Cardiac fibroblast (primary cell): ENCODE measurements at places on chromosomes 2 and 18.

DNA sequence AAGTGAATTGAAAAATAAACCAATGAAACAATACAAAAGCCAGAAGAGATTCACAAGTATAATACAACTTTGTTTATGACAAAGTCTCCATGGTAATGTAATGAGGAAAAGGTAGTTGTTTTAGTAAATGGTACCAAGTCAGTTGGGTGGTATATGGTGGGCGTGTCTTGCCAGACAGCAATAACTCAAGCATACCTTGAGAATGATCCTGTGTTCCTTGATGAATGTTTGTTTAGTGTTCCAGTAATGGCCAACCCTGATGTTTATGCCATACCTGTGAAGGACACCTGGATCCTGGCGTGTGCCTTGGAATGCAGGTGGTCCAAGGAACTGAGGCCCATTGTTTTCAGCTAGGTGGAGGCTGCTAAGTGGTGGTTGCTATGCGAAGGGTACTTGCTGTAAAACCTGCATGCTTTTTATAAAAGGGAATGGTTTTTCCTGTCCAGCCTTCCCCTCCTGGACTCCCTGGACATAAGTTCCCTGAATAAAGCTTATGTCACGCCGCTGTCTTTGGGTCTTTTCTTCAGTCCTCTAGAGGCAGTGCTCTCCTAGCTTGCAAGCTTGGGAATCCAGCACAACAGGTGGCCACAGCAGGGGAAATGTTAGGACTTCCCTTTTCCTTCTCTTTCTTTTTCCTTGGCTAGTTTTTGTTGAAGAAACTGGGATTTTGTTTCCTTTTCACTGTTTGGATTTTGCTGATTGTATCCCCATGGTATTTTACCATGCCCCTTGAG lies 54.7 kb downstream of the MTA3 start:
- no peak for DNase-seq

GRCh38 chr2:198479065-198479464 lies 674.7 kb downstream of the PLCL1 start:
- no peak for DNase-seq

DNA sequence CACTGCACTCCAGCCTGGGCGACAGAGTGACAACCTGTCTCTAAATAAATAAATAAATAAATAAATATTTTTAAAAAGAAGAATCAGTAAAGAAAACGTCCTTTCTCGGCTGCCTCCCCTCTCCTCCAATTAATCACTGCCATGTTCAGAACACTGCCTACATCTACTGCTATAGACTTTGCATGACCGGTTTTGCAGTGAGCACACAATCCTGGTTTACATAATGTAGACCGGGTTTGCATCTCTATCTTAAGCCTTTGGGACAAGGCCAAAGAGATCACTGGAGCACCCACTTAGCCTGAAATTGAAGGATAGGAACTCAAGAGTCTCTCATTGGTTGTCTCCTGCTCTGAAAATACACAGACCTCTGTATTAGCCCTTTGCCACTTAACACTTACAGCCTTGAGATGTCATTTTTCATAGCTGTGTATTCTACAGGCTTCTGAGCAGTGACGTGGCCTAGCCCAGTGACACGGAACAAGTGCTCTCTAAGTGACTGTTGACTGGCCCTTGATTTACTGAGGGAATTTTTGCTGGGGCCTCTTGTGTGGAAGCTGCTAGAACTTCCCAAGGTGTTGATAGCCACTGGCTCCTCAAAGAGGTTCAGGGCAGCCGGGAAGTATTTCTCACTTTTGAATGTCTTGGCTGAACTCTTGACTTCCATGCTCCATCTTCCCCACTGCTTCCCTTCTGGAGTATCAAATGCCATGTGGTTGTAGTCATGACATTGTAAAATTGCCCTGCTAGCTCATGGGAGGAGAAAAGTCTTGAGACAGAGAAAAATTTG lies 45.3 kb upstream of the CCBE1 start:
- peak; percentile 53 for DNase-seq

DNA sequence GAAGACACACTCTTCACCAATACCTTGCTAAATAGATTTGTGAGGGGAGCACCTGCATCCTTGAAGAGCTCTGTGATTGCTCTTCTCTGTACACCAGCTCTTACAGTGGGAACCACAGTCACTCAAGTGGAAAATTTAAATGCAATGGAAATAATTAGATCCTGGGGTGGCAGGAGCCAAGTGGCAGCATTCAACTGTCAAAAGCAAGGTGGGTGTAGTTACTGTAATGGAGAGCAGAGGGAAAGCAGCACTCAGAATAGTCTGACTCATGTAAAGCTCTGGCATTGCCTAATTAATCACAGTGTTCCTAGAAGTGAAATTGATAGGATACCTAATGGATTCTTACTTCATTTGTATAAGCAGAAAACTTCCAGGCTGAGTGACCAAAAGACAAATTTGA lies 245.8 kb downstream of the KCNE4 start:
- DNase-seq, result no peak

DNA sequence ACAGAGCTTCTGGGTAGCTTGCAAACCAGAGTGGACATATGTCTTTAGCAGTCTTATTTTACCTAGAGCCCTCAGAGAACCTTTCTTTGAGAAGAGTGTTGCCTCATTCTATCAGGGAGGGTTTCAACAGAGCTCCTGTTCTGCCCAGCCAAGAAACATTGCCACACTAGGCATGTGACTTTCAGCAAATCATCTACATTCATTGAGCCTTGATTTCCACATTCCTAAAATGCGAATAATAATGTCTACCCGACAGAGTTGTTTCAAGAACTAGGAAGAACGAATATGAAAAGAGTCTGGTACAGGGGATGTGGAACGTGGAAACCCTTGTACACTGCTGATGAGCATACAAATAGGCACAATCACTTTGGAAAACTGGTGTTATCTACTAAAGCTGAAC lies 7.8 kb upstream of the PRKAG3 start:
- peak; percentile 84 for DNase-seq

GRCh38 chr18:6882401-6882800 lies 152.9 kb downstream of the ARHGAP28 start:
- DNase-seq, result no peak

DNA sequence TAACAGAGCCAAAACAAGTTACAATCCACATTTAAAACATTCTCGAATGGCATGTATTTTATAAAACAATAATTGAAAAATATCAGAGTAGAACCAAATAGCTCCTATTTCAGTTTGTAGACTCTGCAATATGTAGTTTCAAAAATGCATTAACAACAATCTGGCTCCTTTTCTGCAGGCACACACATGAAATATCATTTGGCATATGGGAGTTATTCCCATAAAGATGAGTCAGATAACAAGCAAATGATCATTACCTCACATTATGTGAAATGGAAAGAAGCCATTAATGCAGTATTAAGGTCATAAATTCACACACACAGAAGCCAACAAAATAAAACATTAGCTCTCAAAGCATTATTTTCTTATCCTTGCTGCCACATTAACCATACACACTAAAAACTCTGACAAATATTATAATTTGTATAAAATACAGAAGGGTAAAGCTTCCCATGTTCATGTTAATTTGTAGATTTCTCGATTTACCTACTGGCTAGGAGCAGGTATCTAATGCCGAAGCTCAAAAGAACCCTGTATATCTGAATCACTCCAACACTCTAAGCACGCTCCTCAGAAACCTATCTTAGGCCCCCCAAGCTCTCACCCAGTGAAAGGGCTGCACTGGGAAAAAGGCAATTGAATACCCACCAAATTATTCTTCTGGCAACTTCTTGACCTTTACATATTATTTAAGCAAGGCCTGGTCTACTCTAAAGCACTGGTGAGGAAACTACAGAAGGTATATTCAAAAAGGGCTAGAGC lies 13.8 kb downstream of the NBAS start:
- no peak for DNase-seq

- peak; percentile 62 for DNase-seq
These were observed 90.1 kb downstream of the ACKR3 start for GRCh38 chr2:236659758-236660150.

GRCh38 chr2:120473522-120474271 lies 127.8 kb downstream of the INHBB start:
- DNase-seq, result no peak

DNA sequence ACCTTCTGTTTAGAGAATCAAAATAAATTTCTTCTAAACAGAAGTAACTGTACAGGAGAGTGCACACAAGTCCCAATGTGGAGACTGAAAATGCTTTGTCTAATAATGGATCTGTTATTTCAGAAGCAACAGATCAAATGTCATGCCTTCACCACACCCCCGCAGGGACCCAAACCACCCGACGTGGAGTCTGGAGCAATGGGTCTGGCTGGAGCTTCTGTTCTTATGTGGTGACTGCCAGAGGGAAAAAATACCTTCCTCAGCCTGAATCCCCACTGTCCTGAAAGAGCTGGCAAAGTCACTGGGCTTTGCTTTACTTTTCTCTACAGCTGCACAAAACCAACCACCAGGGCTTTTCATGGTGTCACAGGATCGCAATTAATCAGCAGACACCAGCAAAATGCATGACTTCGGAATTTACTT lies 119.0 kb upstream of the ZFP36L2 start:
- peak; percentile 43 for DNase-seq

- DNase-seq, result no peak
These were observed 180.8 kb downstream of the PPP1R1C start for GRCh38 chr2:182166406-182166805.

DNA sequence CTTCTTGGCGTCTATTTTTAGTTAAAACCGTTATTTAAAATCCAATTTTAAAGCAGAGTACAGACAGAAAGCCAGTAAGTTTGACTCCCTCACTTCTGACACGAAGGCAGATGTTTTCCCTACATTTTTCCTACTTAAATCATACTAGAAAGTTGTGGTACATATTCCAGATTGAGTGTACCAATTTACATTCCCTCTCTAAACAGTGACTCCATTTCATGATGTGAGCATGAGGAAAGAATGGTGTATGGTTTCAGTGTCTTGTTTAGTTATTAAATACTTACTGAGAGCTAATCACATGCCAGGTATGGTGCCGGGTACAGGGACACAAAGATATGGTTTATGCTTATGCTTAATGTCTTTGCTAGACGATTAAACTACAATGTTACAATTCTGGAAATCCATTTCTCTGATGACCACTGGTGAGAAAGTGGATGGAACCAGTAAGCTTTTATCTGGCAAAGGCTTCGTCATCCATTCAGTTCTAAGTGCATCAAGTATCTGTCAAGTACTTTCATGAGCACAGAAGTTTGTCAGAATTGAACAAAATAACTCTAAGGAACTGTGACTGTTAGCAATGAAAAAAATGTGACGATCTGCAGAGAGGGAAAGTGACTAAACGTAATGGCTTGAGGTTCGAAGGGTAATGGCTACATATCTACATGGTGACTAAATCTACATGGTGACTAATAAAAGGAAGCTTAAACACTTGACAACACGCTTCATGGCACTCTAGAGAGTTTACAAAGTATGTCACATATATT lies 25.7 kb downstream of the MAP4K3 start:
- DNase-seq, result peak; percentile 95

GRCh38 chr18:80159713-80160636 lies 50.9 kb downstream of the ADNP2 start:
- peak; percentile 21 for DNase-seq

GRCh38 chr2:28395334-28396061 lies 2.8 kb downstream of the FOSL2 start:
- peak; percentile 69 for DNase-seq

DNA sequence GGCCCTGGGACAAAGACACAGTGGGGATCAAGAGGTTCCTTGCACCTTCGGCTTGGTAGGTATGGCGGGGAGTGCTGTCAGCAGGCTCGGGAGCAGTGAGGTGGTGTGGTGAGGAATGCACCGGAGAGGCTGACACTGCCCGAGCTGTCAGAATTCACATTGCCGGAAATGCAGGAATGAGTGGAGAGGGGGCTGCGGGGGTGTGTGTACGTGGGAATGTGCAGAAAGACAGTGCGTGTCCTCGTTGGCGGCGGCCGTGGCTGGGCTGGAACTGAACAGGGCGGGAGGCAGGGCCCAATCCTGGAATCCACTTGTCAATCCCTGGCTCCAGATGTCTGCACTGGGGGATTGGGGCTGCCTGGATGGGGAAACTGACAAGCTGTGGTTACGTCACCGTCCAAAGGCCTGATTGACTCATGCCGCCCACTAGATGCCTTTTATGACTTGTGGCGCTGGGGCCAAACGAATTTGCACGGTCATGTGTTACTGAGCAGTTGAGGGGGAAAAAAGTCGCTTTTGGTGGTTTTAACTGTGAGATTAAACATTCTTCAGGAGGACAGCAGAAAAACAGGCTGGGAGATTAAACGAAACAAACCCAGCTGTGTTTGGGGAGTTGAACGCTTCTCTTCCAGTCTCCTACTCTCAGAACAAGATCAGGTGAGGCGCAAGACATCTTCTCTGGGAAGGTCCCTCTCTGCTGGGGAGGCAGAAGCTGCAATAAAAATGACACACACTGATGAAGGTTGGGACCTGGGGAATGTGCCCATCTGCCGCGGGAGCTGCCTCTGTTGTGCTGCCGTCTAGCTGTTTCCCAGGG lies 189.4 kb upstream of the GLI2 start:
- peak; percentile 76 for DNase-seq

- DNase-seq, result no peak
These were observed 126.8 kb downstream of the CDH20 start for GRCh38 chr18:61459896-61460648.

GRCh38 chr18:42883169-42883568 lies 232.3 kb downstream of the RIT2 start:
- no peak for DNase-seq

DNA sequence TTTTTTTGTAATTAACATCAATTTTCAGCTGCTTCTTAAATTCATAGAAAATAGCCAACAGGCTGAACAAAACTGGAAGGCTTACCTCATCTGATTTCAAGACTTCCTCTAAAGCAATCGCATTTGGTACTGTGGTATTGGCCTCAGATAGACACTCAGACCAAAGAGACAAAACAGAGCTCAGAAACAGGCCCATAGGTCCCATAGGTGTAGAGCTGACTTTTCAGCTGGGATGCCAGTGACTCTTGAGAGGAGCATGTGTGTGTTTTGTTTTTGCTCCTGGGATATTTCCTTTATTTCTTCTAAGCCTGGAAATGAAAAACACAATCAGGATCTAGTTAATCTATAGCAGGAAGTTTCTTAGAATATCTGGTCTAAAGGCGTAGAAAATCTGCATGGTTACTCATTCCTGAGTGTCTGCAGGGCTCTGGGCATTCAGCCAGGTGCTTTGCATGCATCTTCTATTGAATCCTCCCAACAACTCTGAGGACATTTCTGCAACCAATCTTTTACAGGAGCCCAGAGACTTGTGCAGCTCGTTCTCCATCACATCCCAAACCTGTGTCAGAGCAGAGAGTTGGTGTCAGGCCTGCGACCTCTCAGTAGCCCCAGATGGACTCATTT lies 190.8 kb downstream of the RTP5 start:
- peak; percentile 78 for DNase-seq

GRCh38 chr18:76882146-76882545 lies 59.8 kb downstream of the ZNF236 start:
- DNase-seq, result no peak

- no peak for DNase-seq
These were observed 17.9 kb upstream of the ARHGAP25 start for GRCh38 chr2:68716604-68717304.
